ENCODE measurements at places on chromosomes 12 and 14. TPM values are rescaled to one million over a fixed set of nuclear protein-coding genes. Genes with fewer than 3 reads are reported as not detected.

The CISTR gene
- not detected for total RNA-seq

The GTF2H3 gene
- 42.9 TPM for total RNA-seq

The NEDD1 gene
- 43.9 TPM for total RNA-seq

The KRT86 gene
- total RNA-seq: 1.1 TPM

The NR2C1 gene
- total RNA-seq: 32.8 TPM

The TROAP gene
- total RNA-seq: 111 TPM

The TMEM253 gene
- total RNA-seq: not detected

Data from activated CD8-positive, alpha-beta T cell treated with anti-CD3 and anti-CD28 coated beads, Interleukin-2, amount 10 ng/mL, durations not matched to agents 7 days and 5 days (primary cell).